Nasal cavity respiratory epithelium epithelial cell of viscerocranial mucosa (primary cell): ENCODE measurements at places on chromosomes 4 and X. TPM values are rescaled to one million over a fixed set of nuclear protein-coding genes. Genes with fewer than 3 reads are reported as not detected.

The PLXNB3 gene
- total RNA-seq, result 2.7 and 28.8 TPM in 2 replicates

The LIMCH1 gene
- 0.34 and 4.5 TPM in 2 replicates for total RNA-seq

The GPR50 gene
- not detected in 2 replicates for total RNA-seq

The HHIP gene
- under 0.01 TPM in 2 replicates for total RNA-seq

The ACE2 gene
- total RNA-seq, result 0.34 and 1.5 TPM in 2 replicates

The SAGE1 gene
- not detected in 2 replicates for total RNA-seq
